ENCODE measurements at places on chromosomes 4 and X.

- DNase-seq: no peak
These were observed 224.5 kb downstream of the DLG3 start for GRCh38 chrX:70669120-70669519.

- no peak for DNase-seq
These were observed 521.5 kb downstream of the INPP4B start for GRCh38 chr4:142324572-142324971.

GRCh38 chr4:109803924-109804571 lies 2.2 kb upstream of the CFI start:
- DNase-seq: peak; percentile 24

GRCh38 chr4:136893573-136893972 lies 638.7 kb downstream of the PCDH18 start:
- DNase-seq: no peak

DNA sequence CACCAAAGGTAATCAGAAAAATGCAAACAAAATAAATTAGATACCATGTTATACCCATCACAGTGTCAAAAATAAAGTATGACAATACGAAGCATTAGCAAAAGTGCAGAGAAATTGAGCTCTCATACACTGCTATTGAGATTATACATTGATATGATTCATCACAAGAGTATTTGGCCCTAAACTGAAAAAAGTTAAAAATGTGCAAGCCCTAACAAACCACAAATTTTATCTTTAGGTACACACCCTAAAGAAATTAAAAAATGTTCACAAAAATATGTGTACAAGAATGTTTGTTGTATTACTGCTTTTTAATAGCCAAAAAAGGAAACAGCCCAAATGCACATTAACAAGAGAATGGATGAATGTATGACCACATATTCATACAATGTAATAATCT lies 137.9 kb upstream of the MAGEA10 start:
- DNase-seq: no peak

DNA sequence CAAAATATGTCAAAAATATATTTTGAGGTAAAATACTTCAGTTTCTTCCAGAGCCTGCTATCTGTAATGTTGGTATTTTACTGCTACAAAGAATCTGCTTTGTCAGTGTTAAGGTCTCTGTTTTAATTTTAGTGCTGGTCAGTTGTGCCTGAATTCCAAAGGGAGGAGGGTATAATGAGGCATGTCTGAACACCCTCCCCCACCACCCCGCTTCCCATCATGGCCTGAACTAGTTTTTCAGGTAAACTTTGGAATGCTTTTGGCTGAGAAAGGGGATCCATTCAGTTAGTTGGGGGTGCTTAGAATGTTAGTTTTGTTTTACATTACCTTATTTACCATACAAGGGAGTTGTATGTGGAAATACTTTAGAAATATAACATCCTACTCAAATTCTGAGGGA lies 158.5 kb downstream of the MID1IP1 start:
- DNase-seq: no peak

DNA sequence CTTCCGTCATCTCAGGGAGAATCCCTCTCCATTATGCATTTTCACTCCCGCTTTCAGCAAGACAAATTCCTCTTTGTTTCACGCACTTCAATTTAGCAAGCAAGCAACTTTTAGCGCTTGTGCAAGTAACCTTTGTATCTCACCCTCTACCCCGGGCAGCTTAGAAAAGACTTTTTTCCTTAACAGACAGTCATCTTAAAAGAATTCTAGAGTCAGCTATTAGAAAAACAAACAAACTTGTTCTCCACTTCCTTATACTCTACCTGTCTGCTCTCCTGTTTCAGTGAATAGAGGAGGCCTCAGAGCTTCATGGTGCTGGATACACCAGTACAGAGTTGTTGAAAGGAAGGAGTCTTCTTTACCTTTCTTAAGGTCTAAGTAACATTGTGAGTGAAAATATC lies 12.1 kb downstream of the TIGD2 start:
- DNase-seq: no peak

DNA sequence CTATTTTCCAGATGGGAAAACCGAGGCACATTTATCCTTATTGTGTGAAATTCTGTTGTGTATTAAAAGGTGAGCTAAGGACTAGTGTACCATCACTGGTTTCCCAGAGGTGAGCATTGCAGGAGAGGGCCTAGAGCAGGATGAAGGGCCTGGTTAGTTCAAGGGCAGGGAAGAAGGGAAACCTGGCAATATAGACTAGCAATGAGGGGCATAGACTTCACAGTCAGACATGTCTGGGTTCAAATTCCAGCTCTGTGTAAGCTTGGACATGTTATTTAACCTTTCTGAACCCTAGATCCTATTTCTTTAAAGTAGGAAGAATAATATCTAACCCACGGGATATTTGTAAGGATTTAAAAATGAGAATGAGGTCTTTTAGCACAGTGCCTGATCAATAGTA lies 50.8 kb downstream of the WDR19 start:
- DNase-seq: no peak

GRCh38 chrX:133185119-133185518 lies 33.0 kb downstream of the TFDP3 start:
- DNase-seq: peak; percentile 25

DNA sequence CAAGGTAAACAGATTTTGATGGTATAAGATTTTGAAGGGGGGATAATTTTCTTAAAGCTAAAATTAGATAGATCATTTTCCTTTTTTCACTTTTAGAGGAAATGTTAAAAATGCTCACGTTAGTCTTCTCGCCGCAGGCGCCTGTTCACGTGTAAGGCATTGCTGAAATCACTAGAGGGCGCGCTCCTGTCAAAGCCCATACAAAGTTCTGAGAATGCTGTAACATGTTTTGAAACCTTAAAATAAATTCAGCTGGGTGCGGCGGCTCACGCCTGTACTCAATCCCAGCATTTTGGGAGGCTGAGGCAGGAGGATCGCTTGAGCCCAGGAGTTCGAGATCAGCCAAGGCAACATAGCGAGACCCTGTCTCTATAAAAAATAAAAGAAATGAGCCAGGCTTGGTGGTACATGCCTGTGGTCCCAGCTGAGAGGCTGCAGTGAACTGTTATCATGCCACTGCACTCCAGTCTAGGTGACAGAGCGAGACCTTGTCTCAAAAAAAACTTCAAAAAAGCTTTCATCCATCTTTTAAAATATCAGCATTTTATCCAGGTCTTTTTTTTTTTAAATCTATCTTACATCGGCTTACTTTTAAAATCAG lies 138.0 kb downstream of the RBMX2 start:
- peak; percentile 48 for DNase-seq

DNA sequence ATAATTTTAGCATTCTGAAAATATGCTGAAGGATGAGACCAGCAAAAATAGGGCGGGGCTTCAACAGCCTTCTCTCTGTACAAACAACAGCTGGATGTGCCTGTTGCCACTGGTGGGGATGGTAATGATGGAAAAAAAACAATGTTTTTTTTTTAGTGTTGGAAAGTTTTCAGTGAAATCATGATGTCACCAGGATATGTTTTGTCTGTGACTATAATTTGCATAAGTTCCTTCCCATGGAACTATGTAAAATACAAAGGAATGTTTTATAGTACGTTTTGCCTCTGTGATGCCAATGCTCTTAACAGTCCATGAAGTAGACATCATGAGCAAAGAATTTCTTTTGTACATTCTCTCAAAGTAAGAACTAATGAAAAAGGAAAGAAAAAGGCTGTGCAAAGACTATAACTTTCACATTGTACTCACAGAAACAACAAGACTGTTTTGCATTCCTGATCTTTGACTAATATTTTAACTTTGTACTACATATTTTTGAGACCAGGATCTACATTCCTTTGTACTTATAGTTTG lies 589.7 kb downstream of the SPRY1 start:
- DNase-seq: no peak

DNA sequence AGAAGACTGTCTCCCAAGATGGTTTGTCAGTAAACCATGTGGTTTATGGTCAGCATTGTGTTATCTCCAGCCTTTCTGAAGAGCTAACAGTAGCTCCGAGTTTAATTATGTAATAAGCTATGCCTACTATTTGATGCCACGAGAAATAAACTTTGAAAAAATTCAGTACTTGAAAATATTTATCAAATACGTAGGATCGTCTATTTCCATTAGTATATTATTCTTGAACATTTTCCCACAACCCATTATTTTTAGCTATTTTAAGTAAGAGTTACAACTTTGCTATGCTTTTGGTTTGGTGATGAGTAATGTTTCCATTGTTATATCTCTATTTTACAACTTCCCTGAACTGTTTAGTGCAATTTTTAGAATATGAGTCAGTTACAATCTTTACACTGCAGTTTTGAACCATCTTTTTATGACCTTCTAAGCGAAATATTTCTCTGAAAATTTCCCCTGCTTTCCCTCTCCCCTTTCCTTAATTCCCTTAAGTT lies 44.5 kb upstream of the TRIM2 start:
- no peak for DNase-seq

DNA sequence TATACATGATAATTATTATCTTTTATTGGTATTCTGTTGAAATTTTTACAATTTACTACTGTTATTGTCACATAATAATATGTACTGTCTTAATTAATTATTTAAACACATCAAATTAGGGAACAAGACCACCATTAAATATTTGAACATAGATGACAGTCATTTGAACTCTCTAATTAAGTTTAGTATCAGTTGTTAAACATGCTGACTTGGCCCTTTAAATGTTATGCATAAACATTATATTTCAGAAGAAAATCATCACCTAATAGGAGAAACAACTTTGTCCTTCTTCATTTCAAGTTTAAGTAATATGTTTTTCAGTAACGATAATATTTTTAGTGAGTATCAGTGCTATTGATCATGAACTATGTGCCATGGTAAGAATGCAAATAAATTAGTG lies 623.5 kb upstream of the GNPDA2 start:
- no peak for DNase-seq

DNA sequence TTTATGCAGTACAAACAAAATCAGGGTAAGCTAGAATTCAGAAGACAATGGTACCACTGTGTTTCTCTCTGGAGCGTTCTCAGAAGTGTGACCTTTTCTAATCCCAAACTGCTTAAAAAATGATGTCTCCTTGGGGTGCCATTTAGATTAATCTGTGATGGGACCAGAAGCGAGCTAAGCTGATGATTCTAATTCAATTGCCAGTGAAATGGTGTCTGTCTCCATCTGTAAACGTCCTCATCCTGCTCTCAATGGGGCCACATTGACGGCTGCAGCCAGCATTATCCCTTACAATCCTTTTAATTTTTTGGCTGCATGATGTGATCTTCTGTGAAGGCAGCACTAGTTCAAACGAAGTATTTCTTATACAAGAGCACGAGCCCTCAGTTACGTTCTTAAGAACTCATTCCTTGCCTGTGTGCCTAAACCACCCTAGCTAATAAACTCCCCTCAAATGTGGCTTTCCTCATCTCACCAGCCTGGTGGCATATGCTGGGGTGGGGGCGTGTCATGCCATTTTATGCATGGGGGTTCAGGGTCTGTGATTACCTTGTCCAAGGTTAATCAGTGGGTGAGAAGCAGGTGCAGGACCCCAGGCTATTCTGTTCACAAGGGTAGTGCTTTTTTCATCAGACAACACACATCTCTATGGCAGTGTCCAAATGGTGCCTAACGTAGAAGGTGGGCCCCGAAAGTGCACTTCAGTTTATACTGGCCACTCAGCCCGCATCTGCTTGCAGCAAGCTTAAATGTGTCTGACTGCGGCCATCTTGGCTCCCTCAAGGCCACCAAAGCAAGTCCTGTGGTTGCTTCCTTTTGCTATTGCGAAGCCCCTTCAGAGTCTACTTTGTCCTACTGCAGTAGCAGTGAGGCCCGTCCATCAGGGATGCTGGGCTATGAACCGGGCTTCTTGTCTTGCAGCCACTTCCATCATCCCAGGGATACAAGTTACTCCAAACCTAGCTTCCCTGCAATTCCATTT lies 45.7 kb upstream of the SLC2A9 start:
- no peak for DNase-seq

GRCh38 chr4:110620691-110621327 lies 2.1 kb downstream of the PITX2 start:
- DNase-seq: no peak

DNA sequence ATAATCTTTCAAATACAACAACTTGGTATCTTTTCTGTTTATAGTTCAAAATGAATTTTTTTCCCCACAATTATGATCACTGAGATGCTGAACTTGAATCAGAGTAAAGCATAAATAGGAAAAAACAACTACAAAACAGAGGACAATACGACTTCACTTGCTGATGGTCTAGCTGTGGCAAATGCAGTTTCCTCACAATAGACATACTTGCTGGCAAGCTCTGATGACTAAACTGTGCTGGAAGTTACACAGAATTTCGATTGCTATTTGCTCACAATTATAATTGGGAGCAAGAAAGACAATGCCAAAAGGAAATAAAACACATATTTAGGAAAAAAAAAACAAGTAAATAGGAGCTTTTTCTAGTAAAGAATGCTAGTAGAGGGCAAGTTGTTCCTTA lies 14.7 kb downstream of the VEGFC start:
- DNase-seq: no peak

GRCh38 chrX:125003746-125004446 lies 315.8 kb upstream of the TEX13C start:
- DNase-seq: no peak

- no peak for DNase-seq
These were observed 349.8 kb downstream of the UNC5C start for GRCh38 chr4:95198961-95199360.

DNA sequence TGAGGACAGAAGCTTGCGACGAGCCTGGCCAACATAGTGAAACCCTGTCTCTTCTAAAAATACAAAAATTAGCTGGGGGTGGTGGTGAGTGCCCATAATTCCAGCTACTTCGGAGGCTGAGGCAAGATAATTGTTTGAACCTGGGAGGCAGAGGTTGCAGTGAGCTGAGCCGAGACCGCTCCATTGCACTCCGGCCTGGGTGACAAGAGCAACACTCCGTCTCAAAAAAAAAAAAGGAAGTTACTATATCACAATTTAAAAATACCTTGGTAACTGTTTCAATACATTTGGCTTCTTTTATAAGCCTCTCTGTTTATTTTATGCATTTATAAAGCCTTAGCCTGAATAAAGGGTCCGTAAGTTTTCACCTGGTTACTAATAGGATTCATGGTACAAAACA lies 46.6 kb upstream of the CHRNA9 start:
- DNase-seq: no peak

DNA sequence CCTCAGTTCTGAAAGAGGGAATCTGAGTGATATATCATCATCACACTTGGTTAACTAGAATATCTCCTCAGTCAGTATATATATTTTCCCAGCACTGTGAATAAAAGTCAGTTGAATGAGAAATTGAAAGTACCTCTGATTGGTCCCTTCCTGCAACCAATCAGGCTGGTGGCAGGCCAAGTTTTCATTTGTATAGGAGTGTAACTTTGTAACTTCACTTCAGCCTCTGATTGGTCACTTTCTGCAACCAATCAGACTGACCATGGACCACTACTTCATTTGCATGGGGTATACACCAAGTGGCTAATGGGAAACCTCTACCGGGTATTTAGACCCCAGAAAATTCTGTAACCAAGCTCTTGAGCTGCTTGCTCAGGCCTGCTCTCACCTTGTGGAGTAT lies 2.0 kb upstream of the PGK1 start:
- DNase-seq: no peak

DNA sequence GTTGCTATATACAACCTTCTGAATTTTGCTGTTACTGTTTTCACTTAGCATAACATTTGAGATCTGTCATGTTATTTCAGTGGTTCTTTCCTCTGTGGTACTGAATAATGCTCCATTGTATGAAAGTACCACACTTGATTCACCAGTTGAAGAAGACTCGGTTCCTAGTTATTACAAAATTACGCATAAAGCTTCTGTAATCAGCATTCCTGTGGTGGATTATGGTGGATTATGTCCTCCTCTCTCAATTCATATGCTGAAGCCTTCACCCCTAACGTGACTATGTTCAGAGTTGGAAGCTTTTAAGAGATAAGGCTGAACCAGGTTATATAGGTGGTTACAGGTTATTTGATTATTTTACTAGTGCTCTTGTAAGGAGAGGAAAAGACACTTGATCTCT lies 2143.5 kb upstream of the AGA start:
- peak; percentile 84 for DNase-seq

- DNase-seq: no peak
These were observed 29.4 kb downstream of the SEC31A start for GRCh38 chr4:82861529-82861928.
